ENCODE measurements at places on chromosomes 4 and X.
A peak's percentile ranks its signal among the peaks of the same experiment; 100 is the strongest.

GRCh38 chr4:623914-624566 lies 1.3 kb upstream of the PDE6B start:
- DNase-seq: no peak

DNA sequence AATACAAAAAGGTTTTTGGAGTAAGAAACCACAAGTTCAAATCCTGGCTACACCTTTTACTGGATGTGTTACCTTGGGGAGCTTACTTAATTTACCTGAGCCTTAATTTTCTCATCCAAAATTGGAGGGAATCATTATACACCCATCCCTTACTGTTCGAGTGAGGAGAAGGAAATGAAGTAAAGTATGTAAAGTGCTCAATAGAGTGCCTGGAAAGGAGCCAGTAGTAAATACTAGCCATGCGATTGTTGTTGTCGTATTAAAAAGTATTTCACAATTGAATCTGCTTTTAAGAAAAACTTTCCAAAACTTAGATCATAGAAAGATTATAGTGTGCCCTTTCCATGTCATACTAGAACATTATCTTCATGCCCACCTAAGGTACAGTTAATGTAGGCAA lies 124.5 kb downstream of the ATXN3L start:
- DNase-seq: no peak

DNA sequence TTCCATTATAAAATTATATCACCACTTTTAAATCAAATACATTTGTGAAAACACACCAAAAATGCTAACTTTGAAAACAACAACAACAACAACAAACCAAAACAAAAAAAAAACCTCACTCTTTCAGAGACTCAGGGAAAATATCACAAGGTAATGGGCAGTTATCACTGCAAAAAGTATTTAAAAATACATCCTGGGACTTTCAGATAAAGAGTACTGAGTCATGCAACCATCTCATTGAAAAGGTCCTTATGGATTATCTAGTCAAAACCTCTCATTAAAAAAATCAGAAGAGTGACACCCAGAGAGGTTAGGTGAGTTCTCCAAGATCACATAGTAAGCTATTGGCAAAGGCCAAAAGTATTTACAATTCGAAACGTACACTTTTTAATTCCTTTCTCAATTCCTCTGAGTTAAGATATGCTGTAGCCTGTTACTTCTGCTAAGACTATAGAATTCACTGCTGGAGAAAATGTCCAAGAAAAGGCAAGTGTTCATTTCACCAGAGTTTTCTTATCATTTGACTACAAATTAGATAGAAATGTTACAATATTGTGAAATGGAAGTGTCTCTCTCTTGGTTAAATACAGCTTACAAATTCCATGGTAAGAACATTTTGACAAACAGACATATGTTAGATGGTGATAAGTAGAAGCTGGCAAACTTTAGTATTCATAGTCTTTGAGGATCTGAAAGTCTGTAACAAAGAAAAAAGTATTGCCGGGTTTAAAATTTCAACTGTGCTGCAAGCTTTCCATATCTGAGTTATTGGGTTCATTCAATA lies 9.3 kb downstream of the STX18 start:
- no peak for DNase-seq

GRCh38 chrX:1496076-1496475 lies 40.9 kb downstream of the P2RY8 start:
- no peak for DNase-seq

GRCh38 chrX:12366440-12366839 lies 228.2 kb downstream of the FRMPD4 start:
- DNase-seq: no peak

DNA sequence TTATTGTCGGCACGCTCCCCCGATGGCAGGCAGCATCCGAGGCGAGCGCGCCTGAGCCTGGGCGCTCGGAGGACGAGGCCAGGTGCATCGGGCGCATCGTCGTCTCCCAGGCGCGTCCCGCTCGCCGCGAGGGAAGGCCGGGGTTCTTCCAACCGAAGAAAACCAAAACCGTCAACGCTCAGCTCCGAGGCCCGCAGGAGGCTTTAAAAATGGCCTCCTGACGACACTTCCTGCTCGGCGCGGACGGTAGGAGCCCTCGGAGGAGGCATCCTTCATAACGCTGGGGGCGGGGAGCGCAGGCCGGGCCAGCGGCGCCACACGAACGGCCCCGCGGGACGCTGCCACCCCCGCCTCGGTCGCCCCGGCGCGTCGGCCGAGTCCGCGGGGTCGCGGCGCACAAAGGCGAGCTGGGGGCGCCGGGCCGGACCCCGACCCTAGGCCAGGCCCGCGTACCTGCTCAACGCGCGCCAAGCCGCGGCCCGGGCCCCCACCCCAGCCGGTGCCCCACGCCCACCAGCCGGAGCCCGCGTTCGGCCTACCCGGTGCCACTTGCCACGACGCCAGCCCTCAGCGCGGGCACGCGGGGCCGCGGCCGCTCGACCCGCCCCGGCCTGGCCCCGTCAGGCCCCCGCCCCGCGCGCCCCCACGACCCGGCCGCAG lies 501 bp downstream of the ZNF518B start:
- no peak for DNase-seq

DNA sequence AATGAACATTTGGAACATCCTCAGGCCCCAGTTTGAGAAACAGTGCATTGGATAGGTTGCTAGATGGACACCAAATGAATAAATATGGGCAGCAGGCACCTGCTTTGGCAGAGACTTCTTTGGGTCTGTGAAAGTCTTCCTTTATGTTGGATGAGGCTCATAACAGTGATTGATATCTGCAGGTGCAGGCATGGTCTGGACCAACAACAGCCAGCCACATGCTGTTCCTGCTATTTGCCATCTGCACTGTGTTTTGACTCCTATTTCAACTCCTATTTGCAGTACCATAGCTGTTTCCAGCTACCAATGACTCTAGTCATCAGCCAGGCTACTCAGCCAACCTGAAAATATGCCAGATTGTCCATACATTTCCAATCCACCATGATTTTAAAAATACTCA lies 60.9 kb downstream of the ANAPC4 start:
- peak; percentile 10 for DNase-seq

DNA sequence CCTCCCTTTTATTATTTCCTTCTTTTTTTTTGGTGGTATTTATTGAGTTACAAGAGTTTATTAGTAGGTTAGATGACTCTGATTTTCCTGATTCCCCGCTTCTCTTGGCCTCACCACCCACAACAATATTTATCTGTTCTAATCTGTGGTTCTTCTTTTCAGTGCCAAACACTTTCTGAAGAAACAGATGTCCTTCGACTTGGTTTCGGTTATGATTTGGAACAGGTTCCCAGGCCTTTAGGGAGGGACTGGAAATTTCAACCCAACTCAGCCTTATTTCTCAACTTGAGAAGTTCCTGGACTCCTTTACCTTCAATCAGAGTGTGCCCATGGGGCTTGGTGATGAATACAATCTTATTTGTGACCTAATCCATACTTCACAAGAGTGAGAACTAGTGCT lies 108.1 kb downstream of the UCHL1 start:
- DNase-seq: no peak

- no peak for DNase-seq
These were observed 21.1 kb downstream of the KLHL5 start for GRCh38 chr4:39083164-39083563.

GRCh38 chr4:70601422-70602039 lies 9.5 kb downstream of the AMBN start:
- DNase-seq: peak; percentile 79

GRCh38 chr4:154049457-154050181 lies 260.7 kb upstream of the SFRP2 start:
- DNase-seq: no peak

DNA sequence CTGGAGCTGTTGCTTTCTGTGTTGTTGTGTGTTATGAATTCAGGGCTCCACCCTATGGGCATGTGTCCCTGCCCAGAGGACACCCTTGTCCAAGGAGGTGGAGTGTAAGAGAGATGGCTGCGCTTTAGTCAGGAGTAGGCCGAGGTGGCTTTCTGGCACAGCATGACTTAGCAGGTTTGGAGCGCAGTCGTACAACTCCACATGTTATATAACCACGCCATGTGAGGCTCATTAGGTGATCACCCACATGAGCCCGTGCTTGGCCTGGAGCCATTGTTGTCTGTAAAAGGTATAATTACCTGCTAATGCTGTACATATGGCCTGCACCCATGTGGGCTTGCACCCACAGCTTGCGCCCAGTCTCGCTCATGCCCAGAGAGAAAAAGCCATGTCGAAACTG lies 15.8 kb upstream of the ANAPC4 start:
- DNase-seq: no peak

- DNase-seq: no peak
These were observed 14.1 kb downstream of the NOP14 start for GRCh38 chr4:2948895-2949781.

GRCh38 chr4:69467797-69468196 lies 27.9 kb downstream of the UGT2B4 start:
- no peak for DNase-seq

DNA sequence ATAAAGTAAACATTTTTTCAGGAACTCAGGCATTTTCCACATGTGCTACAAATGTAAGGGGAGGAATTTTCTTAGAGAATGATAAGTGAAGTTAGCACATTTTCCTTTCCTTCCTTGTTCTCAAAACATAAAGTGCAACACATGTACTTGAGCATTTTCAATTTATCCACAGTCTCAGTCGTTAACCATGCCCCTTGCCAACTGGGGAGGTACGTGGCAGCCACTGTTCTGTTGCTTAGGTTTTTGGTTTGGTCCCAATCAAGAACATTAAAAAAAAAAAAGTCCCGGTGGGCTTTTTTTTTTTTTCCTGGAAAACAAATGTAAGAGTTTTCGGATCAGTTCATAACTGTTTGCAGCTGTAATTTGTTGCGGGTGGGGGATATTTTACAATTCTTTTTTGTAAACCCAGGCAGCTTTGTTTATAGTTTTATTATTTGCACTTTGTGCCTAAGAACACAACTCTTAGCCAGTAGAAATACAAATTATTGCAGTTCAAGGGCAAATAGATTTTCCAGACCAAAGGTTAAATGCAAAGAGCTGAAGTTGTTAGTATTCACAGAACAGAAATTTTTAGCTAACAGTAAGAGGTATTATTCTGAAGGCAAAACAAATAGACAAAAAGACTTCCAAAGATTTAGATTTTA lies 112.1 kb upstream of the NAP1L5 start:
- DNase-seq: no peak

- DNase-seq: no peak
These were observed 18.4 kb upstream of the CC2D2A start for GRCh38 chr4:15451181-15451865.

DNA sequence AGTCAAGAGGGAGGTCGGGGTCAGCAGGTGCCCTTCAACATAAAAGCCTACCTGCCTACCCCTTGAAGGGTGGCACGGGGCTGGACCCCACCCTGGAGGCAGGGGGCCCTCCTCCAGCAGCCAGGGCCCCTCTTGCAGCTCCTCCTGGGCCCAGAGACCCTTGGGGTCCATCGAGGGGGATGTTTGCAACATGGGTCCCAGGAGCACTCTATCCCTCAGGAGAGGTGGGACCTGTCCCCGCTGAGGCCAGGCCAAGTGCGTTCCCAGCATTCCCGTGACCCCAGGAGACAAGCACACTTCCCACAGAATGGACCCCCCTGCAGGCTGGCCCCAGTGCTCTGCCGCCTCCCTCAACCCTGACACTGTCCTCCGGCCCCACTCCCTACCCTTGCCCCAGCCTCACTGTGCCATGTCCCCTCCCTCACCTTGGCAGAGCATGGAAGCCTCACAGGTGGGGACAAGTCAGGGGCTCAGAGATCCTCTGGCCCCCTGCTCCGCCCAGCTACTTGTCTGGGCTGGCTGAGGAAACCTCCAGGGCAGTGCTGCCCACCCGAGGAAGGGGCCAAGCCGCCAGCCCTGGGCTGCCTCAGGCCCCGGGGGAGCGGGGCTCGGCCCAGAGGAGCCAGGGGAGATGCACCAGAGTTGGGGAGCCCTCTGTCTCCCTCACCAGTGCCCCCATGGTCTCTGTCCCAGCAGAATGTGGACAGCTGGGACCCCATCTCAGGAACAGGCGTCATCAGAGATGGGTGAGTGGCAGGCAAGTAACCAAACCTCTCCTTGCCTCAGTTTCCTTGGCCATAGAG lies 2.2 kb downstream of the MXD4 start:
- DNase-seq: no peak

DNA sequence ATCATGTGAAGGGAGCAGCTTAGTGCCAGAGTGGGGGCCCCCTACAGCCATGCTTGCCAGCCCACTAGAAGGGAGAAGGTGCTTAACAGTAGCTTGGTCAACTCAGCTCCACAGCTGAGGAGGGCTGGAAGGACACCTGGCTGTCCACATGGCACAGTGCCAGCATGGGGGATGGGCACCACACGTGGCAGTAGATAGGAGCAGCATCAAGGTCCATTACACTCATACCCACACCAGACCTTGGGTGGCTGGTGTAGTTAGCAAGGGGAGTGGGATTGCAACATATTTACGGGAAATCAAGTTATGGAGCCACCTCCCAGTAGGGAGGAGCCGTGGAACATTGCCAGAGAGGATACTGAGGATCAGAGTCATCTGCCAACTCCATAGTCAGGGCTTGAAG lies 37.9 kb upstream of the SLC4A4 start:
- peak; percentile 66 for DNase-seq

DNA sequence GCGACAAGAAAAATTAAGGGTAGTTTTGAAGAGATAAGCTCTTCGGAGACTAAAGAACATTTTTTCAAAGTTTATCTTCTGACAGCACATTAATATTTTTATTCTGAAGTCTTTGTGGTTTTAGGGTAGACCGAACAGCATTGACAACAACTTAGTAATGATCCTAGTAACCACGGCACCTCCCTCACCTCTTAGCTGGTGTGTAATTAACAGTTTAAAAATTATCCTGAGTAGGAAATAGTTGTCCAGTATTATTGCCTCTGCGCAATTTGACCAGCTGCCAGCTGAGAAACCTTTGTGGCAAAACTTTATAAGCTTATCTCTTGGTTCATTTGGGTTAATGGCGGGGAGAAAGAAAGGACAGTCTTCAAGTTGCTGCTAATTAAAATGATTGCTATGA lies 213.6 kb downstream of the CBLL2 start:
- DNase-seq: no peak

GRCh38 chr4:76651616-76652015 lies 216.6 kb downstream of the SHROOM3 start:
- no peak for DNase-seq

GRCh38 chrX:20354505-20354904 lies 87.8 kb upstream of the RPS6KA3 start:
- DNase-seq: no peak

GRCh38 chr4:145216535-145216934 lies 36.1 kb upstream of the OTUD4 start:
- DNase-seq: no peak

DNA sequence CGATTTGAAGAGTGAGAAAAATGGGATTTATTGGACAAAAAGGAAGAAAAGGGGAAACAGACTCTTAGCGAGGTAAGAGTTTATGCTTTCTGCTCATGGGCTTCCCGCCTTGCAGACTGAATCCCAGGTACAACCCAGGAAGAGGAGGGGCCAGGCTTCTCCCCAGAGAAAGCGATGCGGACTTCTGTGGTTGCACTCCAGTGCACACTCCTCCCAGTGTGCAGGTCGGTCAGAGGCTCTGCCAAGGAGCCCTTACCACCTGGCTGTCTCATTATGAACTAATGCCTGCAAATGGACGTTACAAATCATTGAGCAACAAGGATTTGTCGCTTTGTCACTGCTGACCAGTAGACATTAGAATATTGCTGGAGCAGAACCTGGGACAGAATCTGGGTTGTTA lies 39.9 kb upstream of the GLRA2 start:
- DNase-seq: no peak

GRCh38 chr4:153705743-153706468 lies 21.8 kb downstream of the TLR2 start:
- DNase-seq: no peak
